Omental fat pad (tissue), 4 donors: ENCODE measurements at places on chromosomes 12 and 14.

GRCh38 chr14:60956202-60956601 lies 24.7 kb downstream of the TRMT5 start:
- no peak for DNase-seq

DNA sequence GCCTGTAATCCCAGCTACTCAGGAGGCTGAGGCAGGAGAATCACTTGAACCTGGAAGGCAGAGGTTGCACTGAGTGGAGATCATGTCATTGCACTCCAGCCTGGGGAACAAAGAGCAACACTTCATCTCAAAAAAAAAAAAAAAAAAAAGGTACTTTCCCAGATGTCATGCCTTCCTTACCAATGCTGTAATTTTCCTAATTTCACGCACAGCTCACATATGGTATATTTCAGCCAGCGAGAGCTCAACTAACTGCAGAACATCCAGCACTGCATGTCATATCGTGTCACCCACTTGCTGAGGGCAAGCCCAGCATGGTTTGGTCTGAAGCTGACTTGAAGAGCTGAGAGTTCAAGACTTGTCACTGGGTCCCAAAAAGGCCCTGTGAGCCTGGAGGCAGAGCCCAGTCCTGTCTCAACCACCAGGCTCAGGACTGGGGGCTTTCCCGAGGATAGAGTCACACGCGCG lies 29.0 kb downstream of the NFKBIA start:
- peak; percentile 25 for DNase-seq

DNA sequence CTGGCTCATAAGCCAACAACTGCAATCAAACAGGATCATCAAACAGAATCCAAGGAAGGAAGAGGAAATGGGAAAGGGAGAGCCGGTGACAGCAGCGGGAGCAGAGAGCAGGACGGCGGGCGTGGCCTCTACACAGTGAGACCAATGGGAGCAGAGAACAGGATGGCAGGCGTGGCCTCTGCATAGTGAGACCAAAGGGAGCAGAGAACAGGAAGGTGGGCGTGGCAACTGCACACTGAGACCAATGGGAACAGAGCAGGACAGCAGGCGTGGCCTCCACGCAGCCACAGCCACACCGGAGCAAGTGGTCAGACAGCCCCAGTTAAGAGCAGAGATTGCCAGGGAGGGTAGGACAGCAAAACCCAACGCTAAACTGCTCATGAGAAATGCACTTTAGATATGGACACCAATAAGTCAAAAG lies 16.4 kb downstream of the LRCOL1 start:
- DNase-seq, result peak; percentile 86

GRCh38 chr12:12691549-12691948 lies 4.4 kb downstream of the GPR19 start:
- DNase-seq, result no peak

- DNase-seq, result no peak
These were observed 799 bp downstream of the ZNF219 start for GRCh38 chr14:21097636-21098075.

- DNase-seq, result no peak
These were observed 30.6 kb upstream of the KICS2 start for GRCh38 chr12:64252681-64253080.

GRCh38 chr12:9648701-9649531 lies 20.6 kb upstream of the CLEC2D start:
- no peak for DNase-seq

DNA sequence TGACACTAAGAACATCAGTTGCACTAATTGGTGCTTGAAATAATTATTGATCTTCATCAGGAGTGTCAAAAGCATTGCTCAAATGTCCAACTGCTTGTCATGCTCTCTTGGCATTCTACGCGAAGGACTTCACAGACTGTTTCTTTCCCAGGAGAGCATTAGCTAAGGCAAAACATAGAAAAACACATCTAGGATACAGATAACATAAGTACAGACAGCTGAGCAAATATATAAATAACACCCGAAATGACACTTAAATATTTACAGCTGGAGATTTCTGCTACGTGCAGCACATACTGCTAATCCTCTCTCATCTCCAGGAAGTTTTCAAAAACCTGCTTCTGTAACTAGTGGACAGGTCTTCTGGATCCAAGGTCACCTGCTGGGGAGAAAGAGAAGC lies 120.0 kb upstream of the PRMT8 start:
- no peak for DNase-seq

GRCh38 chr14:74195623-74196022 lies 43.6 kb upstream of the VSX2 start:
- no peak for DNase-seq

DNA sequence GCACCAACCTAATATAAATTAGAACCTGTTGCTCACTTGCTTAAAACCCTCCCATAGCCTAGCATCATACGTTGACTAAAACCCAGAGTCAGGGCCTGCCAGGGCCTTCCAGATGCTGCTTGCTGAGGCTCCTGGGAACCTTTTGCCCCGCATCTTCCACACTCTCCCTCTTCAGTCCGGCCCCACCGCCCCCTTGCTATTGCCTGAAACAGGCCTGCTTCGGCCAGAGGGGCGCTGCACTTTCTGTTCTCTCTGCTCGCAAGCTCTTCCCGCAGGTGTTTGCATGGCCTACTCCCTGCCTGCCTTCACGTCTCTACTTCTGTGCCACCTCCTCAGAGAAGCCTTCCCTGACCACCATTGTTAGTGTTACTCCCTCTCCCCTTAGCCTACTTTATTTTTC lies 13.7 kb upstream of the TCTN2 start:
- no peak for DNase-seq

GRCh38 chr12:60535363-60535762 lies 939.5 kb downstream of the SLC16A7 start:
- DNase-seq, result no peak

GRCh38 chr12:71164166-71164565 lies 6.4 kb upstream of the TSPAN8 start:
- DNase-seq, result no peak

GRCh38 chr14:101709962-101710931 lies 51.3 kb upstream of the PPP2R5C start:
- DNase-seq, result no peak

DNA sequence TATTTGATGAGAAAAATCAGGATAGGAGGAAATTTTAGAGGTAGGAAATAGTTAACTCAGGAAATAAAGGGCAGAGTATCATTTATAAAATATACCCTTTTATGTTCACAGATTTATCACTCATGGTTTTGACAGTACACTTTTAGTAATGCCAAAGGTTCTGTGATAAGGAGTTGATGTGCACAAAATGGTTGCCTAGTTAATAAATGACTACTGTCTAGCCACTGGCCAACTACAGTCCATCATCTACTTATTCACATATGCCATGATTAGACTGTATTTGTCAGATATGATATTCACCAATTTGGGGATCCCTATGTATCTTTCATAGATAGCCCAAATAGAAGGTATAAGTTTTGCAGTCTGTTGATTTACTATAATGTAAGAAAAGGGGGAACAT lies 19.2 kb upstream of the GXYLT1 start:
- no peak for DNase-seq

GRCh38 chr12:128798571-128799341 lies 25.0 kb downstream of the SLC15A4 start:
- DNase-seq, result no peak

- DNase-seq, result no peak
These were observed 612.4 kb downstream of the NRXN3 start for GRCh38 chr14:78782551-78782950.

GRCh38 chr12:93938317-93938716 lies 210.1 kb upstream of the PLXNC1 start:
- no peak for DNase-seq

DNA sequence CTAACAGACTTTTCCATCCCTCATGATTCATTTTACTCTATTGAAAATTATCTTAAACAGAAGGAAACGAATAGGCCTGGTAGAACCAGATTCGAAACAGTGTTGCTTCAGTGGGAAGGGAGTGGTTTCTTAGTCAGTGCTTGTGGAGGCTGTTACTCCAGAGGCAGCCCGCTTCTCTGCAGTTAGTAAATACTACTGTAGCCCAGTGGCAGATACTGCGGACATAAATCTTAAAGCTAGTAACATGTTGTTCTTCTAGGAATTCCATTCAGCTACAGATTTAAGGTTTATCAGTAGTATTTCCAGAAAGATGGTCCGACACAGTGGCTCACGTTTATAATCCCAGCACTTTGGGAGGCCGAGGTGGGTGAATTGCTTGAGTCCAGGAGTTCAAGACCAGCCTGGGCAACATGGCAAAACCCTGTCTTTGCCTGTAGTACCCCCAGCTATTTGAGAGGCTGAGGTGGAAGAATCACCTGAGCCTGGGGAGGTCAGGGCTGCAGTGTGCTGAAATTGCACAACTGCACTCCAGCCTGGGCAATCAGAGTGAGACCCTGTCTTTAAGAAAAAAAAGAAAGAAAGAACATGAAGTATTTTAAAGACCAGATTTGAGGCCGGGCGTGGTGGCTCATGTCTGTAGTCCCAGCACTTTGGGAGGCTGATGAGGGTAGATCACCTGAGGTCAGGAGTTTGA lies 45.9 kb downstream of the DIP2B start:
- no peak for DNase-seq

DNA sequence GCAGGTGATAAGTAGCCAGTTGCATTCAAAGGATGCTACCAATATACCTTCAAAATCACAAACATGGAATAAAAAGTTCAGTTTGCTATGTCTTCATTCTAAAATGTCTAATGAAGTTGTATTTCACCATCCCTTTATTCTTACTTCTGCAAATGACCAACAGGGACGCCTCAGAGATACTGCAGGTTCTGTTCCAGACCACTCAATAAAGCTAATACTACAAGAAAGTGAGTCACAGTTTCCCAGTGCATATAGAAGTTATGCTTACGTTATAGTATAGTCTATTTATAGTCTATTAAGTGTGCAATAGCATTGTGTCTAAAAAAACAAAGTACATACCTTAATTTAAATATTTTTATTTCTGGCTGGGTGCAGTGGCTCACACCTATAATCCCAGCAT lies 29.3 kb upstream of the EIF5 start:
- no peak for DNase-seq

DNA sequence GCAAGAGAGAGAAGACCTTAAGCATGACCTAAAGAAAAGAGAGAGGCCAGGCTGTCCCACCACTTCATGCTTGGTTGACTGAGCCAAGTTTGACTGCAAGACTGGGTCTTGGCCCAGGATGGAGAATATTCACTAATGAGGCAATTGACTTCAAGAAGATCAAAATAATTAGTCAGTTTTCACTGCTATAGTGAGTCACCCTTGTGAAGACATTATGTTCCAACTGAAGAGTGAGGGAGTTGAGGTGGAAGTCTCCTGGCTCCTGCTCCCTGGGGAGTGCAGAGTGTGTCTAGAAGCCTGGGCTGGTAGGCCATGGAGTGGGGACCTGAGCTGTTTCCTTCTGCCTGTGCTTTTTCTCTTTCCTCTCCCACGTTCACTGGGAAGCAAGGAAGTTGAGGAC lies 117.6 kb downstream of the CACNA1C start:
- DNase-seq, result no peak

DNA sequence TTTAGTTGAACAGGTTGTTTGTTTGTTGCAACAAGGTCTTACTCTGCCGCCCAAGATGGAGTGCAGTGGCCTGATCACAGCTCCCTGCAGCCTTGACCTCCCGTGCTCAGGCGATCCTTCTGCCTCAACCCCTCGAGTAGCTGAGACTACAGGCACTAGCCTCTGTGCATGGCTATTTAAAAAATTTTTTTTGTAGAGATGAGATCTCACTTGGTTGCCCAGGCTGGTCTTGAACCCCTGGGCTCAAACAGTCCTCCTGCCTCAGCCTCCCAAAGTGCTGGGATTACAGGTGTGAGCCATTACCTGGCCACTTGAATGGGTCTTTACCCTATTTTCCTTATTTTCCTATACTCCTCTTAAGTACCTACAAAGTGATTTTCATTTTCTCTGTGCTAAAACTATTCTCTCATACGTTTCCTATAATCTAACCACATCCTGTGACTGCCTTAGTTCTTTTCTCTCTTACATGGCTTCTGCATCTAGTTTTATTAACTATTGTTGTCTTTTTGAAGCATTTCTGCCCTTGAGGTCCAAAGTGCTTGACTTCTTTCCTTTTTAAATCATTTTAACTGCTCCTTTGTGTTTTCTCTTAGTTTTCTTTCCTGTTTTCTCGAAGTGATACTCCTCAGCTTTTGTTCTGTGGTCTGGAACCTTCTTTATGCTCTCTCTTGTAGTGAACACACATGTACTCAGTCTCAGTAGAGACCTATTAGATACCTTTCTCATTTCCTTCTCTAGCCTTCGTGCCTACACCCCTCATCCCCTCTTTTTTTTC lies 14.1 kb downstream of the GPX2 start:
- no peak for DNase-seq

DNA sequence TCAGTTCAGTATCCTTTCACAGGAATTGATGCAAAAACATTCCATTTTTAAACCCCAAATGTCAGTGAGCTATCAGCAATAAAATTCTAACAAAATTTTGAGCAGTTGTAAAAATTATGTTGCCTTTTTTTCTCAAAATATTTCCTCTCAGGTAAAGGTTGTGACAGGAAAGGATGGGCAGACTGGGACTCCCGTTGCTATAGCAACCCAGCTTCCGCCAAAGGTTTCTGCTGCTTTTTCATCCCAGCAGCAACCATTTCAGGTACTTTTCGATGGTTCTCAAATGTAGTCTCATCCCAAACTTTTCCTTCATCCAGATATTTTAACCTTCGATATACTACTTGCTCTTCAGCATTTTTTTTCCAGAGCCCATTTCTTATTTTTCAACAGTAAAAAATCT lies 13.6 kb downstream of the EP400 start:
- DNase-seq, result no peak

- DNase-seq, result no peak
These were observed 249.8 kb upstream of the SFSWAP start for GRCh38 chr12:131461096-131461495.

GRCh38 chr14:36439766-36440165 lies 80.3 kb downstream of the NKX2-1 start:
- DNase-seq, result no peak

DNA sequence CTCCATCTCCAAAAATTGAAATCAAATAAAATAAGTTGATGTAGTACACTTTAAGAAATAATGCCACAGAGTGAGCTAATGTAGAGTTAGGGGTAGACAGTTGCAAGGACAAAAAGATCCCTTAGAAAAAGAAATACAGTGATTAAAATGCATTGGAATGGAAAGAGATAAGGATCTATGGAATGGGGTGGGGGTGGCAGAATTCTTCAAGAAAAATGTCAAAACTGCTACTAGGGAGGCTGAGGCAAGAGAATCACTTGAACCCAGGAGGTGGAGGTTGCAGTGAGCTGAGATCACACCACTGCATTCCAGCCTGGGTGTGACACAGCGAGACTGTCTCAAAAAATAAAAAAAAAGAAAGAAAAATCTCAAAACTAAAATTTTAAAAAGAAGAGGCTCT lies 6.5 kb downstream of the OLR1 start:
- DNase-seq, result no peak

DNA sequence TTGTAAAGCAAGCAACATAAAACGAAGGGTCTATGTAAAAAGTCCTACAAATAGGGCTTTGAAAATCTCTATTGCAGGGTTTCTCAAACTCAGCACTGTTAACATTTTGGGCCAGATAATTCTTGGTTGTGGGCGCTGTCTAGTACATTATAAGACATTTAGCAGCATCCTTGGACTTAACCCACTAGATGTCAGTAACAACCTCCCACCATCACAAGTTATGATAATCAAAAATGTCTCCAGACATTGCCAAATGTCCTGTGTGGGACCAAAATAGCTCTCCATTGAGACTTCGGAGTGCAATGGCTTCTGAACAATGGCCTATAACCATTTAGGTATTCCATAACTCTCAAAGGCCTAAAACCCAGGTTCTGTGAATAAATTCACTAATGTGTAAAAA lies 22.9 kb upstream of the DHRS7 start:
- DNase-seq, result no peak

GRCh38 chr12:113221997-113222729 lies 899 bp downstream of the TPCN1 start:
- DNase-seq, result no peak
